ENCODE measurements at places on chromosomes 1 and 21. TPM values are rescaled to one million over a fixed set of nuclear protein-coding genes. Genes with fewer than 3 reads are reported as not detected.

DNA sequence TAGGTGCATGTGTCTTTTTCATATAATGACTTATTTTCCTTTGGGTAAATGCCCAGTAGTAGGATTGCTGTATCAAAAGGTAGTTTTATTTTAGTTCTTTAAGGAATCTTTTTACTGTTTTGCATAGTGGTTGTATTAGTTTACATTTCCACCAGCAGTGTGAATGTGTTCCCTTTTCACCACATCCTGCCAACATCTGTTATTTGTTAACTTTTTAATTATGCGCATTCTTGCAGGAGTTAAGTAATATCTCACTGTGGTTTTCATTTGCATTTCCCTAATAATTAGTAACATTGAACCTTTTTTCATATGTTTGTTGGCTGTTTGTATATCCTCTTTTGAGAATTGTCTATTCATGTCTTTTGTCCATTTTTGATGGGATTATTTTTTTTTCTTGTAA is 1761.9 kb downstream of the PLA2G4A start:
- no peak for ATAC-seq

The C1orf185 gene
- not detected for total RNA-seq

The GUCA2B gene
- not detected for total RNA-seq

DNA sequence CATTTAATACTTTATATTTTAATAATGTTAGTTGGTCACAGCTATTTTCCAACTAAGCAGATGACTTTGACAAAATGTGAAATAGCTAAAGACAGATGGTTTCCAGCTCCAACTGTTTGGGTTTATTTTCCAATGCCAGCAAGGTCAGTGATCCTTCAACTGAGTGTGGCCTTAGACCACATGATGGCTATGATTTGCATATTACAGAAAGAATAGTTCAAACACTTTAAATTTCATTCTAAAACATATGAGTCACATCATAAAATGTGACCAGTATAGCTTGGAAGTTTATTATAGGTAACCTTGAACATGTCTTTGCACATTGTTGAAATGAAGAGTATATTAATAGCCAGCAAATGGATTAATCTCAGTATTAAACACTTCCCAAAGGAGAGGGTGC is 454.0 kb upstream of the C1orf87 start:
- no peak for ATAC-seq

GRCh38 chr21:42153046-42153686 is 65.8 kb upstream of the ABCG1 start:
- ATAC-seq = no peak

The VCAM1 gene
- 13.7 TPM for total RNA-seq

The WNT3A gene
- not detected for total RNA-seq

GRCh38 chr1:201781437-201781836 is 47.5 kb upstream of the IPO9 start:
- ATAC-seq = no peak

The PLA2G2F gene
- not detected for total RNA-seq

GRCh38 chr1:174874331-174875053 is 125.3 kb upstream of the CACYBP start:
- ATAC-seq = no peak

The DMBX1 gene
- total RNA-seq = not detected

- ATAC-seq = no peak
These were observed 34.9 kb downstream of the ETS2 start for GRCh38 chr21:38840456-38841300.

- ATAC-seq = peak; percentile 66
These were observed 16.4 kb downstream of the ZBTB21 start for GRCh38 chr21:41993744-41994143.

GRCh38 chr1:14909920-14910460 is 243.6 kb upstream of the TMEM51 start:
- ATAC-seq = no peak

The RAB7B gene
- total RNA-seq = 2.4 TPM

DNA sequence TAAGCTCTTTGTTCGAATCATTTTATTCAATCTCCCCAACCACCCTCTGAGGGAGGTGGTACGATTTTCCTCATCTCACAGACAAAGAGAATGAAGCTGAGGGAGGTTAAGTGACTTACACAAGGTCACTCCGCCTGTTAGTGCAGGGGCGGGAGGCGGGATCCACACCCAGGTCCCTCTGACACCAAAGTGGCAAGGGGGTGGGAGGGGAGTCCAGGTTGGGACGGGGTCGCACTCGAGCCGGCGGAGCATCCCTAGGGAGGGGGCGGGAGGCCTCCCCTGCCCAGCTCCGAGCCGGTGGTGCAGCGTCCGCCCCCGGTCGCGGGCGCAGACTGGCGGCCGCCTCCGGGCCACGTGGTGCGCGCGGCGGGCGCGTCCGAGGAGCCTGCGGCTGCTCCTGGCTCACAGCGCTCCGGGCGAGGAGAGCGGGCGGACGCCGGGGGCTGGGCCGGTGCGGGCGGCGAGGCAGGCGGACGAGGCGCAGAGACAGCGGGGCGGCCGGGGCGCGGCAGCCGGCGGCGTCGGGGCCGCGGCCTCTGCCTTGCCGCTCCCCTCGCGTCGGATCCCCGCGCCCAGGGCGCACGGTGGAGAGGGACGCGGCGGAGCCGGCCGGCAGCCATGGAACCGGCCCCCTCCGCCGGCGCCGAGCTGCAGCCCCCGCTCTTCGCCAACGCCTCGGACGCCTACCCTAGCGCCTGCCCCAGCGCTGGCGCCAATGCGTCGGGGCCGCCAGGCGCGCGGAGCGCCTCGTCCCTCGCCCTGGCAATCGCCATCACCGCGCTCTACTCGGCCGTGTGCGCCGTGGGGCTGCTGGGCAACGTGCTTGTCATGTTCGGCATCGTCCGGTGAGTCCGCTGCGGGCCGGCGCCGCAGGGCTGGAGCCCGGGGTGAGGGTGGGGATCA is at the start of gene OPRD1:
TSS of gene OPRD1 (plus strand) at position 405 of the 903 bp plus-strand sequence. CDS start at position 619, 214 bp downstream.
- no peak for ATAC-seq

- ATAC-seq = no peak
These were observed 633 bp upstream of the PPFIA4 start for GRCh38 chr1:203025686-203026030.

All from gastroesophageal sphincter (tissue), 4 donors.